ENCODE measurements at places on chromosomes 3 and 15. TPM values are rescaled to one million over a fixed set of nuclear protein-coding genes. Genes with fewer than 3 reads are reported as not detected.

DNA sequence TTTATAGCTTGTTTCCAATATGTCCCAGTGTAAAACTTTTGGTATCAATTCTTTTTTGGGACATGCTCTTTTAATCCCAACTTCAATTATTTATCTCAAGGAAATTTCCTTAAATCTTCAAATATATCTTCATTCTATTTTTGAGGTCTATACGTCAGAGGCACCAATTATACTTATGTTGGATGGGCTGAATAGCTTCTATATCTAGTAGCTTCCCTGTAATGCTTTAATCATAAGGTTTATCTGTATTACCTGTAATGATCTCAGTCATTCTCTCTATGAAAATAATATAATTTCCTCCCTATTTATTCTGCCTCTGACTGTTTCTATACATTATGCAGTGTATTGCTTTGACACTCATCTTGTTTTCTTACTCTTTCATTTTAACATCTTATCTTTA, 29.9 kb upstream of the MCCC1 start:
- no peak overlapping the region for H3K27ac ChIP-seq
- H3K4me1 ChIP-seq: peaks cover 5% of the 10 kb centered on the region
- H3K27me3 ChIP-seq: peaks cover 3% of the 10 kb centered on the region
- no peaks in the 10 kb centered on the region for H3K36me3 ChIP-seq

- DNase-seq: no peak
- H3K4me3 ChIP-seq: no peak overlapping the region
- no peaks in the 10 kb centered on the region for H3K36me3 ChIP-seq
- H3K4me1 ChIP-seq: no peaks in the 10 kb centered on the region
These were observed 164.7 kb upstream of the IGF1R start for GRCh38 chr15:98483575-98484130.

- no peak overlapping the region for H3K4me3 ChIP-seq
- no peaks in the 10 kb centered on the region for H3K36me3 ChIP-seq
- no peak overlapping the region for H3K27ac ChIP-seq
These were observed 69.8 kb upstream of the PPP2R3A start for GRCh38 chr3:135895734-135896121.

DNA sequence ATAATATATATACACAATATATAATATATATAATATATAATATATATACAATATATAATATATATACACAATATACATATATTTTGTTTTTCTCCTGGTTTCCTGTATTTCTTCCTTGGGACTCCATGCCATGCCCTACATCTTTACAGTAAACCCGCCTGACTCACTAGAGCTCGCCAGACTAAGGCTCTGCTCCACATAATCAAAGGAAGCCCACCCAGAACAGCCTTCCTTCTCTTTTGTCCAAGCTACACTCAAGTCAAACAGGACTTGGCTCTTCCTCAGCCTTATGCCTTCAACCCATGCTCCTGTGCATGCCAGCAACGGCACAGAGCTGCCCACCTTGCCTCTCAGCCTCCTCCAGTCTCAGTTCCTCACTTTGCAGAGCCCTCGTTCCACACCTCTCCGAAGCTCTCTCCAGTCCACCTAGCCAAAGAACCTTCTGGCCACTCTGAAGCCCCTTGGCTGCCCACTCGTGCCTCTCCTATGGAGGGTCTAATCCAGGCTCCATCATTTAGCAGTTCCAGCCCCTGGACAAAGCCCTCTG, 109.1 kb downstream of the RFTN1 start:
- H3K4me3 ChIP-seq: no peak overlapping the region
- peaks cover 16% of the 10 kb centered on the region for H3K36me3 ChIP-seq
- DNase-seq: no peak

- no peak overlapping the region for H3K27ac ChIP-seq
- H3K36me3 ChIP-seq: no peaks in the 10 kb centered on the region
- no peak overlapping the region for H3K4me3 ChIP-seq
- H3K4me1 ChIP-seq: no peaks in the 10 kb centered on the region
- no peaks in the 10 kb centered on the region for H3K27me3 ChIP-seq
These were observed 60.3 kb upstream of the TP63 start for GRCh38 chr3:189570916-189571315.

DNA sequence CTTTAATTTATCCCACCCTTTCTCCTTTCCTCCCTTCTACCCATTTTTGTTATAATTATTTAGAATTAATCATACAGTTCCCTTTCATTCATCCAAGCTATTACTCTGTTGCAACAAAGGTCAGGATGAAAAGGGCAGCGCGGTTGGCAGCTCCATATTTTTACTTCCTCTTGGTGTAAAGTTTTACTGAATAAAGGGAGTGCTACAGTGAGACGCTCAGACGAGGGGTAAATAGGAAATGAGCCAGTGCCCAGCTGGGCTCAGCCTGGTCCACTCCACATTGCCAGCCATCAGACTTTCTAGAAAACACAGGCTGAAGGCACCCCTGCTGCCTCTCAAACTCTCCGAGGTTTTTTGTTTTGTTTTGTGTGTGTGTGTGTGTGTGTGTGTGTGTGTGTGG, 21.9 kb upstream of the ZBTB38 start:
- no peak overlapping the region for H3K27ac ChIP-seq
- DNase-seq: no peak
- H3K36me3 ChIP-seq: no peaks in the 10 kb centered on the region
- H3K27me3 ChIP-seq: no peaks in the 10 kb centered on the region

The MST1R gene
- total RNA-seq: not detected

The CLSTN2 gene
- under 0.01 TPM for total RNA-seq

The TTLL13 gene
- not detected for total RNA-seq

The GP9 gene
- total RNA-seq: not detected

The OIP5 gene
- total RNA-seq: 4.1 TPM

The UMPS gene
- 40.5 TPM for total RNA-seq

The RPL29 gene
- total RNA-seq: 1,798 TPM

The ERICH6 gene
- total RNA-seq: not detected

Data from IMR-90 (cell line).